ENCODE measurements at places on chromosomes 16 and 17.

- DNase-seq: no peak
Observed at GRCh38 chr16:63684149-63685101, 1437.4 kb downstream of the CDH11 start.

- DNase-seq: no peak
Observed at GRCh38 chr17:57478478-57479250, 222.3 kb downstream of the MSI2 start.

DNA sequence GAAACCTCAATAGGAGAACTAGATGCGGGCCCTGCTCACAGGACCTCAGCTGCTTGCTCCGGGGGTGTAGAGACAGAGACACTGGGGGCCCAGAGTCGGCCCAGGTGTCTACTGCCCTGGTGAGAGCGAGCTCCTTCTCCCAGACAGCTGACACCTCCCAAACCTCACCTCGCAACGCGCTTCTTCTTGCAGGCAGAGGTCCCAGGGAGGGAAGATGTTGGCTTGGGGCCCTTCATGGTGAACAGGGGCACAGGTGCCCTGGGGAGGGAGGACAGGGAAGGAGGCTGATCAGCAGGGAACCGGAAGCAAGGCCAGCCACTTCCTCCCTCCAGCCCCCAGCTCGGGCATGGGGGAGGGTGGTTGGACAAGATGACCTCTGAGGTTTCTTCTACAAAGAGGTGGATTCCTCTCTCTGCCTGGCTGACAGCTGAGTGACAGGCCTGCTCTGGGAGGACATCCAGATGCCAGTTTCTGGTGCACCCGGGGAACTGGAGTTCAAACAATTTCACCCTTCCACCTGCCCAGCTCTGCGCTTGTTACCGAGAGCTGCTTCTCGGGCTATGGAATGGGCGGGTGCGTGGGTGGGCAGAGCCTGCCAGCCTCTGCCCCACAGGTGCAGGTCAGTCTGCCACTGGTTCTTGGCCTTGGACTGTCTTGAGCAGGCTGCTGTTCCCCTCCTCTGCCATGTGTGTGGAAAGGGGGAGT lies 11.7 kb upstream of the GFAP start:
- no peak for DNase-seq

GRCh38 chr17:66564992-66565465 lies 262.6 kb downstream of the PRKCA start:
- no peak for DNase-seq

- DNase-seq: peak; percentile 95
Observed at GRCh38 chr17:79951361-79952264, 84.1 kb downstream of the TBC1D16 start.

GRCh38 chr16:9908613-9909012 lies 273.6 kb downstream of the GRIN2A start:
- no peak for DNase-seq

- peak; percentile 63 for DNase-seq
Observed at GRCh38 chr17:48610282-48611211, at the start of gene HOXB7. TSS of gene HOXB7 (minus strand) at chr17:48611017. CDS start at chr17:48610918, 99 bp downstream.

DNA sequence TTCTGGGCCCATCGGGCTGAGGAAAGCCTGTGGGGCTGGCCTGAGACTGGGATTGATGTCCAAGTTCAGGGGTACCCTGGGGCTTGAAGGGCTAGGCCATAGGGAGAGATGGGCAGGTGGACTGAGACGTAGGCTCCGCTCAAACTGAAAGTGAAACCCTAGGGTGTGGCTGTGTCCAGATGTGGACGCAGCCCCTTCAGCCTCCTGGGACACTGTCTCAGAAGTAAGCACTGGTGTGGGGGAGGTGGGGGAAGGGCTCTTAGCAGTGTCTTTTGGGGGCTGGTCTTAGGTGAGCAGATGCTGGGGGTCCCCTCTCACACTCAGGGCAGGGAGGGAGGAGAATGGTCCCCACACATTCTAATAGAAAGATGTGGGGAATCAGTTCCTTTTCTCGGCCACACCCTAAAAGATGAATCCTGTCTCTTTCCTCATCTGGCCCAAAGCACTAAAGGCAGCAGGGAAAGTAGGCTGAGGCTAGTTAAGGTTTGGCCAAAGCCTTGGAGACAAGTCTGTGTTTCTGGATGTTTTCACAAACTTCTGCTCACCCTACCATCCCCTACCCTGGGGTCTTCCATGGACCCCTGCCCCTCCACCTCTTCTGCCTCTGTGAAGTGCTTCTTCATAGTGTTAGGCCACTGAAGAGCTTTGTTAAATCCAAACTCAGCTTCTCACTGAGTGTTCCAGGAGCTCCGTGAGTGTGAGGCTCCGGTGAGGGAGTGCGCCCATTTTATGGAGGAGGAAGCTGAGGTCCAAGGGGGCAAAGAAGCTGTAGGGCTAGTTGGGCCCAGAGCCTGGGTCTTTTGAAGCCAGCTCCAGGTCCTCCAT lies 5.6 kb downstream of the FMNL1 start:
- DNase-seq: peak; percentile 72

GRCh38 chr16:29663016-29663806 lies at the start of gene SPN:
TSS of gene SPN (plus strand) at chr16:29663247. CDS start at chr16:29663729, 482 bp downstream.
- no peak for DNase-seq

- DNase-seq: peak; percentile 85
Observed at GRCh38 chr17:38663125-38663751, 11.5 kb downstream of the EPOP start.

DNA sequence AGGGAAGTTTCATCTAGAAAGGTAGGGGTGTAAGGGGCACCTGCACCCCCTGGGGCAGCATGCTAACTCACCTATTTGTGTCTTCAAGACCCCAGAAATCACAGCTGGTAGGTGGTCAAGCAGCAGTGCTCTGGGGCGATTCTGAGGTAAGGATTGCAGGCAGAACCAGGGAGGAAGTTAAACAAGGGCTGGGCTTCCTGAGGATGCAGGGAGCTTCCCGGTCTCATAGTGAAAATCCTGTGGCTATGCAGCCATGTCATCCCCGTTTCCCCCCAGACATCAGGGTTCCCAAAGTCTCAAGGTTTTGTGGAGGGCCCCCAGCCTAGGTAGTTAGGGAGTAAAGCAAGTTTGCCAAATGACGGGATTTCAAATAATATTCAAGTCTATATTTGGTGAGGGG lies 78.5 kb downstream of the C16orf78 start:
- DNase-seq: no peak

GRCh38 chr16:25563700-25564099 lies 128.1 kb upstream of the HS3ST4 start:
- no peak for DNase-seq

GRCh38 chr16:10039220-10040096 lies 142.8 kb downstream of the GRIN2A start:
- no peak for DNase-seq

DNA sequence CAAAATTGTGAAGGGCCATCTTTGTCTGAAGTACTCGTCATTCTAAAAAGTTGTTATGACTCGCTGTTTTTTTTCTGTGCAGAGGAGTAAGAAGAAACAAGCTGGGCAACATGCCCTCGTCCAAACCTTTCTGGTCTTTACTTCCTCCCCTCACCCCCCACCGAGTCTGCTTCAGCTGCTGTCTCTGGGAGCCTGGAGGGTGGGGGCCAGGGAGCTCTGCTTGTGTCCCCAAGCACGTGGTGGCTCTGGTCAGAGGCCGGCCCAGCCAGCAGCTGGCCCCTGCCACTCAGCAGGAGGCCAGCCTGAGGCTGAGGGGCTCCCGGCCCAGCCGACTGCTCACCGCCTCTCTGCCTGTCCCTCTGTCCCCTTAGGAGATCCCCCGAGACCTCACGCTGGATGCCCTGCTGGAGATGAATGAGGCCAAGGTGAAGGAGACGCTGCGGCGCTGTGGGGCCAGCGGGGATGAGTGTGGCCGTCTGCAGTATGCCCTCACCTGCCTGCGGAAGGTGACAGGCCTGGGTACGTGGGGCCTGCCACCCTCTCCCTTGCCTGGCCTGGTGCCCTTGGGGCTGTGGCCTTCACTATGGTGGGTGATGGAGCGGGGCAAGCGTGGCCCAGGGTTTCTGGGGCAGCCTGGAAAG lies 53.7 kb upstream of the LGALS9 start:
- no peak for DNase-seq

GRCh38 chr17:62754631-62755030 lies 53.5 kb downstream of the MARCHF10 start:
- no peak for DNase-seq

- DNase-seq: no peak
Observed at GRCh38 chr16:51621610-51622009, 470.5 kb upstream of the SALL1 start.

- no peak for DNase-seq
Observed at GRCh38 chr16:62548095-62548494, 511.9 kb upstream of the CDH8 start.

- no peak for DNase-seq
Observed at GRCh38 chr17:78991017-78991738, 11.5 kb upstream of the LGALS3BP start.

DNA sequence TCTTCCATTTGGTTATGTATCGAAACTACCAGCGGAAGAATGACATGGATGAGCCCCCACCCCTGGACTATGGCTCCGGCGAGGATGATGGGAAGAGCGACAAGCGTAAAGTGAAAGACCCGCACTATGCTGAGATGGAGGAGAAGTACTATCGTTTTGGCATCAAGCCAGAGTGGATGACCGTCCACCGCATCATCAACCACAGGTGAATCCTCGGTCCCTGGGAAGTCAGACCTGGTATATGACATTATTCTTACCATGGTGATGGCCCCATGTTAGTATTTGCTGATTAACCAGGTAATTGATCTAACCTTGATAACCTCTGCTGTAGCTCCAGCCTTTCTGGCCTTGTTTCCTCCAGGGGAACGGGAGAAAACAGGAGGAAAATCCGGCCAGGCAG lies 8.5 kb downstream of the CHD3 start:
- no peak for DNase-seq

- DNase-seq: no peak
Observed at GRCh38 chr16:89842471-89843408, 14.5 kb downstream of the SPIRE2 start.

Measured in SW480 (cell line).